ENCODE measurements at places on chromosomes 7 and 10.

DNA sequence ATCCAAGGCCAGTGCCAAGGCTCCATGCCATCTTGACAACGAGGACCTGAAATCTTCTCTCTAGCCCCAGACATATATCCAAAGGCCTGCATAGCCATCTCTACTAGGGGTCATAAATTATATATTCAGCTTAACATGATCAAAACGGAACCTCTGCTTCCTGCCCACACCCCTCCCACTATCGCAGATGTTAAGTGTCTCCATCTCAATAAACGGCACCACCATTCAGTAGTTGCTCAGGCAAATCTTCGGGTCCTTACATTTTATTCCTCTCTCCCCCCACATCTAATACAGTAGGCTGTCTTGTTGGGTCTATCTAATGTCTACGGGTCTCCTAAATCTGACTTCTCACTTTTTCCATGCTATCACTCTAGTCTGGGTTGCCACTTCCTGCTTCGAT, 201.1 kb upstream of the PLXNA4 start:
- DNase-seq, result no peak

- DNase-seq, result peak; percentile 68
Observed at GRCh38 chr7:191105-191980, 1.0 kb upstream of the FAM20C start.

- no peak for DNase-seq
Observed at GRCh38 chr7:136039577-136040345, 62.6 kb upstream of the MTPN start.

GRCh38 chr10:113390896-113391295, 162.0 kb upstream of the HABP2 start:
- DNase-seq, result no peak

DNA sequence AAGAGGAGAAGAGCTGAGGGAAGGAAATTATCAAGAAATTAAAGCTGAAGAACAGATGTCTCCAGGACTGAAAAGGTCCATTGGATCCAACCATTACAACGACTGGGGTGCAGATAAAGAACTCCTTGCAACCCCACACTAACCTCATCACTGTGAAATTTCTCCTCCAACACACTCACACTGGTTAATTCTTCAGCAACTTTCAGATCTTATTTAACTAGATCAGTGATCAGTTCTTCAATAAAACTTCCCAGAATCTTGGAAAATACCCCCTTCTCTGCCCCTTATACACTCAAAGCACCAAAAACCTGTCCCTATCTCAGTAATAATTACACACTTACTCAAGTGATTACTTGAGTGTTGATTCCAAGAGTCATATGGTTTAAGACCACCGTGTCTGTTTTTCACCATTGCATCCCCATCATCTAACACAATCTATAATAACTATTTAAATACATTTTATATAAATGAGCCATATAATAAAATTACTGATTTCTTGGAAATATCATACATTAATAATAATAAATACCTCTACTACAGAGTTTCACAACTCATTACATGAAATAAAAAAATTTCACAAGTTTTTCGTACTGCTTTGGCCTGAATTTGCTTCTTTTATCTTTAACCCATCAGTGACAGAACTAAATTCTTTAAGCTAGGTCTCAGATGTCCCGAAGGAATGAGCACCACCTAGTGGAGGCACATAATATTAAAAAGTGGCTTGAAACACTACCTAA, 123.7 kb downstream of the MPP7 start:
- peak; percentile 52 for DNase-seq

- DNase-seq, result no peak
Observed at GRCh38 chr10:76136961-76137360, 705.5 kb downstream of the LRMDA start.

- DNase-seq, result no peak
Observed at GRCh38 chr10:98694014-98694413, 247.3 kb upstream of the HPS1 start.

GRCh38 chr7:70474639-70475234, 657.2 kb upstream of the GALNT17 start:
- DNase-seq, result no peak

DNA sequence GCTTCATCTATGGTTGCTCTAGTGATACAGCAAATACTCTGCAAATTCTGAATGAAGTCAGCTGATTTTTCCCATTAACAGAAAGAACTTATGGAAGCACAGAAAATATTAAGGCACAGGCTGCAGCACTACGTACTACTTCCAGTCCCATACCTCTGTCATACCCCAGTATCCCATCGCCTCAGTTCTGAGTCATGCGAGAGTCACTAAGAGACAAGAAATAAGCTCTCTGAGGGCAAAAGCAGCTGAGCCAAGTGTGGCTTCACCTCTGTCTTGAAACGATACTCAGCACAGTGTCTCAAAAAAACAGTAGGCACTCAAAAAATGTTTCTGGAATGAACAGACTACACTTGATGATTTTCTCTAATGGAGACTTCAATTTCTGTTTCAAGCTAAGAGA, 48.2 kb downstream of the EZH2 start:
- no peak for DNase-seq

DNA sequence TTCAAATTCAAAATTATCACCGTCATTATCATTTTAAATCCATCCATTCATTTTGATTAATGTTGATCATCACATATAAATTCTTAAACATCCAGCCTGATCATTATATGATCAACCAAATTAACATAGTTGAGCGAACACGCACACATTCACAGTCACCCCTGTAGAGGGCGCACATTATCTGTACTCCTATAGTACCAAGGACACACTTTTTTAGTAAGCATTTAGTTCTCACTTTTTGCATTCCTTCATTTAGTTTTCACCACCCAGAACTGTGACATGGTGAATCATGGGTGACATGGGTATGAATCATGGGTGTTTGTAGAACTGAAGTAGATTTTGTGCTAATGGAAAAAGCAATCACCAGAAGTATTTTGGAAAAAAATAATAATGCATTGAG, 26.0 kb upstream of the ZNF735 start:
- no peak for DNase-seq

DNA sequence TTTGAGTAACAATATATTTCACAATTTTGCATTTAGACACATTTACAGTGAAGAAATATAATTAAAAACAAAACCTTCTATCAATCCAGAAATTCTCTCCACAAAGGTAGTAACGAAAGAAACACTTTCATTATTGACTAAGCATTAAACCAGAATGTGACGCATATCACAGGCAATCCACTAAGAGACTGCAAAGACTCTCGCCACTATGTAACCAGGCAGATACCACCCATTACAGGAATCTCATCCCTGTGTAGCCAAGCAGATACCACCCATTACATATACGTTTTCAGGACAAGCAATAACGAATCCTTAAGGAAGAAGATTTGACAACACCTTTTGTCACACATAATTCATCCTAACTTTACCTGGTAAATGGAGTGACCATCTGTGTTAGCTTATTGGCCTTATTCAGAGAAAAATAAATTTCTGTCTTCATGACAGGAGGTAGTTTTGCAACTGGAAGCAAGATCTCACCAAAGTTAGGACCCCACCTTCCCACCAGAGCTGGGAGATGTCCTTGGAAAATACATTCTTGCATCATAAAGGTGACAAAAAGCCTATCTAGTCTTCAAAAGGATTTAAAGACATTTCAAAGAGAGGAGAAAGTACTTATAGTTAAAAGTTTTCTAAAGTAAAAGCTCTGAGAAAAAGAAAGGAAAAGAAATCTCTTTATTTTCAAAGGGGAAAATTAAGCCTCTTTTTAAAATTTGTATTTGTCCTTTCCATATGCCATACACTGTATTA, 30.8 kb downstream of the LRRC17 start:
- DNase-seq, result no peak

DNA sequence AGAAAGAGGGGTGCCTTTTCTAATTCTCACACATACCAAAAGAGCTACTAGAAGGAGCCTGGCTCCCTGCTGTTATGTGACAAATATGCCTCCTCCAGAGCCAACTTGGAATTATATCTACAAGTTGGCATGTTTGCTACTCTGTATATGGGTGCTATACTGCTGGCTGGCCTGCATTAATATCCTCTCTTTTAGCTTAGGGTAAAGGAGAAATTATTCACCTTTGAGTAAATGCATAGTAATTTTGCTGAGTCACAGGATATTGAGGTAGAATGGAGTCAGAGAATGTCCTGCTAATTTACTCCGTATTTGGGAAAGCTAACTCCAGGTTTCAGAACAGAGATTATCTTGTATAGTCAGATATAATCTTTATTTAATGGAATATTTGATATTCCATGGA, 24.2 kb upstream of the LIPN start:
- no peak for DNase-seq

DNA sequence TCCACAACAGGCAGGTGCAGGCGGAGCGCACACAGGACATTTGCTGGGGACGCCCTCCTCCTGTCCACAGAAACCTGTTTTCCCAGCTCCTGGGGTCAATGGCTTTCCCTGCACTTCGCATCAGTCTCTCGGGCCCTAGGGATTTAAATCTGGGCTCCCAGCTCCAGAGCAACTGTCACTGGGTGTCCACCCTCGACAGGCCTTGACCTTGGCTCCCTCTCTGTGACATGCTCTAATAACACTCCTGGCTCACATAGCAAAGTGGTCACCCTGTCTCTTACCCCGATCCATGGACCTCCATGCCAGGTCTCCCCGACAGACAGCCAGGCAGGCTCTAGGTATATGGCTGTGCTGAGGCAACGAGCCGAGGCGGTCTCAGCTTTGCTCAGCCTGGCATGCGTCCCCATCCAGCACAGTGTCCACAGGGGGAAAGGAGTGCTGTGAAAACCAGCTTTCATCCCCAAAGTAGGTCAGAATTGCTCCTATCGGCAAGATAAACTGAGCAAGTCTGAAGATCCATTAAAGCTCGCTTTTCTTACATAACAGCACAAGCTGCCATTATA, 195.6 kb downstream of the TNS3 start:
- DNase-seq, result no peak

DNA sequence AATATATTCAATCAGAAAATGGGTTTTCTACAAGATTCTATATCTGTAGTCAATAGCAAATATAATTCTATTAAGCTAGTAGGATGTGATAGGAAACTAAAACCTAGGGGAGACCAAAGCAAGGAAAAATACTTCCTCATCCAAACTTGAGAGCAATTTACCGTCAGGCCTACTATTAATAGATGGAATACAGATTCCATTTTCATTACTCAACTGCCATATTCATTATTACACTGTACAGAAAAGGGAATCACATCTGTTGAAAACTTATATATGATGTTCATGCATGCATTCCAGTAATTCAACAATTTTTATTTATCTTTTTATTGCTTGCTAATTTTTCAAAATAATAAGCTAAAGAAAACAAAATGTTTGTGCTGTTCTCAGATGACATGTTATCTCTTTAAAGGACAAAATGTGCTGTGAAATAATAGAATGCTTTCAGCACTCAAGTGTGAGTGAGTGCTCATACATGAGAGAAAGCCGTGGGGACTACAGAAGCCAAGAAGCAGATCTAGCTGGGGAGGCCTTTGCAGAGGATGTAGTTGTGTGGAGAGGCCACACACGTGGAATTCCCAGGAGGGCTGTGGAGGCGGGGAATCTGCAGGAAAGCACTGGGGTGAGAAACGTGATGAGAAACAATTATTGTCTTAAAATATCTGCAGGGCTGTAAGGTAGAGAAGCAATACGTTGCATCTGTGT, 110.0 kb downstream of the EGFR start:
- DNase-seq, result no peak

DNA sequence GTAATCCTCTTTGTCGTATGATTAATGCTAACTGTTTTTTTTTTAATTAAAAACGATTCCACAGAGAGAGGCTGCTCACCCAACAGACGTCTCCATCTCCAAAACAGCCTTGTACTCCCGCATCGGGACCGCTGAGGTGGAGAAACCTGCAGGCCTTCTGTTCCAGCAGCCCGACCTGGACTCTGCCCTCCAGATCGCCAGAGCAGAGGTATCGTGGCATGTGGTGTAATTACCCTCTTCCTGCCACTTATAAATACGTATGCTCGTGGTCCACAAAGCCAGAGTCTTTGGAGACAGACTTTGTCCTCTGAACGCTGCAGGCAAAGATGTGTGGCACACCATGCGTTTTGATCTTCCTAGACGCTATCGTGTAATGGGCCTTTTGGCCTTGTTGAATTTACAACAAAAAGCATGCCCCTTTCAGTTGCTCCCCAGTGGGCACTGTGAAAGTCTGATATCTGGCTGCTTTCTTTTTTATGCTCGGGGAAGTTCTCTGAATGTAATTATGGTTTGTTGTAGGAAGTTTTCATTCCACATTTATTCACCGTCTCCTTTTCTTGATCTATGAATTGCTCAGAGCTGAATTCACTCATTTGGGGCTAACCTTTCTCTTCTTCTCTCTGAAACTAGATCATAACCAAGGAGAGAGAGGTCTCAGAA, 33.6 kb upstream of the BTBD16 start:
- no peak for DNase-seq

- DNase-seq, result no peak
Observed at GRCh38 chr10:106935978-106936451, 228.5 kb downstream of the SORCS1 start.

- DNase-seq, result no peak
Observed at GRCh38 chr10:79532-80215, 30.6 kb upstream of the TUBB8 start.

- DNase-seq, result peak; percentile 46
Observed at GRCh38 chr7:36037121-36037662, 115.9 kb upstream of the EEPD1 start.

GRCh38 chr10:107631876-107632275, 467.4 kb upstream of the SORCS1 start:
- no peak for DNase-seq

GRCh38 chr7:131859147-131859821, 302.9 kb upstream of the PODXL start:
- peak; percentile 42 for DNase-seq

GRCh38 chr7:121180436-121181063, 148.2 kb upstream of the WNT16 start:
- no peak for DNase-seq

DNA sequence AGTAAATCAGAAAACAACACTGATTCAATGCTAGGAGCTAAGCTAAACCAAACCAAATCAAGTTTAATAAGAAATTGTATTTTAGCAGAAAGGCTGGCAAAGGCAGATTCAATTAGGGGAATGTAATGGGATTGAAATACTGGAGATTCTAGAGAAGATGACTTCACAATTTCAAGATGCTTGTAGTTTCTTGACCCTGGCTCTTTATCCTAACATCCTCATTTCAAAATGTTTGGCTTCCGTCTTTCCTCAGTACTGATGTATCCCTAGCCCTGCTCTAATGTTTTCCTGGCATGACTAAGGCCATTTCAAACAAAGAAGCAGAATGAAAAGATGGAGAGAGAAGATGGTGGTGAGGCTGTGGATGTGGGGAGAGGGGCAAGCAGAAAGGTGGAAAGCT, 2.7 kb upstream of the JCAD start:
- peak; percentile 91 for DNase-seq

- peak; percentile 32 for DNase-seq
Observed at GRCh38 chr7:36487756-36488336, 98.2 kb downstream of the ANLN start.

GRCh38 chr7:20440472-20441105, 109.9 kb downstream of the ITGB8 start:
- DNase-seq, result no peak

DNA sequence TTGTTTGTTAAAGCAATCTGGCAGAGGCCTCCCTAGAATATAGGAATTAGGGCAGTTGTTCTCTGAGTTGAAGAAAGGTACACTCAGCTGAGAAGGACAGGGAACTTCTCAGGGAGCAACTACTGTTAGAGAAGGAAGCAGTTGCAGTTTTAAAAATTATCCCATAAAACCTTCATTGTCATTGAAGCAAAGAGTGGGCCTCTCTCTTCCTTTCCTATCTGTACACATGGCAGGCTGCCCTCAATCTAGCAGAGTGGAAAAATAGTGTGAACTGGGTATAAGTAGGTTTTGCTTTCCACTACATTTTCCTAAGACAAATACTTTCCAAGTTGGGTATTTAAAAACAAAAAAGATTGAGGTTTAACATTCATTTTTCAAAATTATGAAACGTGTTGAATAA, 236.7 kb upstream of the KLF14 start:
- no peak for DNase-seq

All from AG09309 (cell line).